Renal cortex interstitium (tissue), 15 donors: ENCODE measurements at places on chromosomes 3 and 15.

GRCh38 chr3:30135190-30135589 lies 471.2 kb upstream of the TGFBR2 start:
- no peak for DNase-seq

DNA sequence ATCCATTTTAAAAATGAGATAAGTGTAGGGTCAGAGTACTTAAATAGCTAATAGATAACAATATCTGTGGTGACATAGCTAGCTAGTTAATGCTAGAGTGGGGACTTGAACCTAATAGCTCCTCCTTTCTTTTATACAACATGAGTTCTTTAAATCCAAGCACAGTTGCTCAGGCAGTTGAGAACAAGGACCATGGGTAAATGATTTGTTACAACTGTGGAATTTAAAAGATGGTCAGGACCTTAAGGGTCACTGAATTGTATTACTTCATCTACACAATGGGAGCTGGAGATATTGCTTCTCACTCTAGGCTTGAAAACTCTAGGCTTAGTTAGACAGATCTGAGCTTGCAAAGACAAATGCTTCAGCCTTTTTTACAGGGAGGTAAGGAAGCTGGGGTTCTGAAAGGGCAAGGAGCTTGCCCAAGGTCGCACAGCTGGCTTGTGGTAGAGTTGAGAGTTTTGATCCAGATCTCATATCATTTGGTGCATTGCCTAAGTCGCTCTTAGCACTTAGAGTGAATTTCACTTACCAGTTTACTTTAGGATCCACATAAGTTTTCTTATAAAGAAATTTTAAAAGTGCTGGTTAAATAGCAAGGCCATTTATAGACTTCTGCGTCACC lies 90.2 kb downstream of the EDEM1 start:
- no peak for DNase-seq

DNA sequence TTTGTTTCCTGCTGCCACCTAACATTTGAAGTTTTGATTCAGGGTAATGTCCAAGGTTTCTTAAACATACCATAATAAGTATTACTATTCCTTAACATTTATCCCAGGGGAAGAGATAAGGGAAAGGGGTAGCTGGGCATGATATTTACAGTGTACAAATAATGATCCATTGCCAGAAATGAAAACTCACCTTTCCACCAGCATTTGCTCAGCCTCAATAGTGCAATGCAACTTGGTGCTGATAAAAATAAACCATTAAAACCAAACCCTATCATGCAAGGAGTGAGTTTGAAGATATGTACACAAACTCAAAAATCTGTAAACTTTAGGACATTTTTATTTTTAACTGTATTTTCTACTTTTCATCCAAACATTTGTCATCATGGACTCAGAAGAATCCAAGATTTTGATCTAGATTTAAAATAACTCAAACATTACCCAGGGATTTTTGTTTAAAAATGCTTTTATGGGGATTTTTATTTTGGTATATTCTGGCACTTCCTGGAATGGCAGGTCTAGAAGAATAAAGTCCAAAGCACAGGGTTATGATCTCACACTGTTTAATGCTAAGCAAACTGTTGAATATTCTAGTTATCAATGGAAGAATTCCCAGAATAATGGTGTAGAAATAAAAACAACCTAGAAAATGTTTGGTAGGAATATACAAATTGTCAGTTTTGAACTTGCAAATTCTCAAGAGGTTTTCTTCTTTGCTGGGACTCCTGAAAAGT lies 32.5 kb upstream of the SLC2A2 start:
- DNase-seq = no peak

- DNase-seq = no peak
These were observed 107.0 kb upstream of the ATP11B start for GRCh38 chr3:182686033-182686886.

DNA sequence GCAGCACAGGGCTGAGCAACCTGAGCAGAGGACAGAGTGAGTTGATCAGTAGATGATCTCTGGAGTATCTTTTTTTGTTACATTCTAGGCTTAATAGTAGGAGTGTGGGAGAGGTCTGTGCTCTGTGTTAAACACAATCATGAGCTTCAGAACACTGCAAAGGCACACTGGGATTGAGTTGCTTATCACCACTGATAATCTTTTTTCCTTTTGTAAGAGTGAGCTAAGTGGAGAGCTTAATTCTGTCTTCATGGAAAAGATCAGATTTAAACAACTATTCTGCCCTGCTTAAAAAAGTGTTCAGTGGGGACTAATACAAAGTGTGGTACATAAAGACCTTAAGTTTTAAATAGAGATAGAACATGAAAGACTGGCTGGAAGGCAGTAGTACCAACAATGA lies 1.1 kb downstream of the OR4F6 start:
- no peak for DNase-seq
